GM06990 (cell line): ENCODE measurements at places on chromosomes 12 and 14.

DNA sequence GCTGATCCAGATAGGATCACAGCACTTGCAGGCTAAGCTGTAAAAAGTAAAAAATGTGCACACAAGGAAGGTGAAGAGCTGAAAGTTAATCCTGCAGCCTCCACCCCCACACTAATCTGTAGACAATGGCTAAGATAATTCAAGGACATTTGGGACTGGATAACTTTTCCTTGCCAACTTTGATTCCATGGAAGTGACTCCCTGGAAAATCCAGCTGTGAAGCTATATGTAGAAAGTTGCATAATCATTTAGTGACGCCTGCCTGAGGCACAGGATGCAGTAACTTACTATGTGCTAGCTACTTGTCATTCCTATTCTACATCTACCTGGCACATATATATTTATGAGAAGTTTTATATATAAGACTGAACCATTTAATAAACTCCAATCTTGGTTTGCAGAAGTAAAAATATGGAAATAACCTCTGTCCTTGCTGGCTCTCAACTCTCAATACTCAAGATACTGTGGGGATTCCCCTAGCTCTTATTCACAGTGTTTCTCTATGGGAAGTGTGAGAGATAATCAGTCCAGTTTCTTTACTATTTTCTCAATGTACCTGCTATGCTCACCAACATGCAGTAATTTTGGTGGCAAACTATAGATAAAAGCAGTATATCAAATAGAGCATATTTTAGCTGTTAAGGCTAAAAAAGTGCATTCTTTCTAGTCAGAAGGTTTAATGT is 14.8 kb downstream of the LDHB start:
- no peak for DNase-seq

DNA sequence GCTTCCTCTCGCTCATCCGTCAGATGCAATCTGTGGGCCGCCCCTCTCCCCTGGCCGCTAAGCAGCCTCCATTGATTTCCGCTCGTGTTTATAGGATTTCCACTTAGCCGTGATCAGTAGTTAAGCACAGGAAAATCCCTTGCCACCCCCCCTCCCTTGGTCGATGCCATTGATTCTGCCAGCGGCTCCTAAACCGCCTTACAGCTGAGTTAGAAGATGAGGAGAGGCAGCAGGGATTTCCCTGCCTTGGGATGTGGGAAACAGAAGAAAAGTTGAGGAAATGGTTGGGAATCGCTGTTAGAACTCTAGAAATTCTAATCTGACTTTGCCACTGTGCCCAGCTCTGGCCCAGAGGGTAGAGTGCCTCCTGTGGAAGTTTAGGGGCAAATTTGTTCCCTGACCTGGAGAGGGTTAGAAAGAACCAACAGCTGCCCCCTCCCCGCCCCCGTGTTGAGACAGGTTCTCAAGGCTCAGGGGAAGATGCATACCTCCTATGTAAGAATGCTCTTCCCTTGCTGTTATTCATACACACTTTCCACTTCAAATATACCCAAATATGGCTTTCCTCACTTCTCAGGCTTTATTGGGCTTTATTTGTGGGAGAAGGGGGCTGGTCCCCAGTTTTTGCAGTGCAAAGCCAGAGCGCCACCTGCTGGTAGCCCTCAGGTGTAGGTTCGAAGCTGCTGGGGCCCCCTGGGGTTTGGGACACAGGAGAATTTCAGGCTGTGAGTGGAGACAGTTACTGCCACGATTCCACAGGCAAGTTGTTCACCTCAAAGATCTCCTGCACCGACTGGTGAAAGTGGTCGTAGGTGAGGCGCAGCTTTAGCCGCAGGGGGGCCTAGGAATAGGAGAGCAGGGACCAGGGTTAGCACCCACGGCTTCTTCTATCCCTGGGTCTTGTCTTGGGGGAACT is 3.2 kb downstream of the THTPA start:
- no peak for DNase-seq

DNA sequence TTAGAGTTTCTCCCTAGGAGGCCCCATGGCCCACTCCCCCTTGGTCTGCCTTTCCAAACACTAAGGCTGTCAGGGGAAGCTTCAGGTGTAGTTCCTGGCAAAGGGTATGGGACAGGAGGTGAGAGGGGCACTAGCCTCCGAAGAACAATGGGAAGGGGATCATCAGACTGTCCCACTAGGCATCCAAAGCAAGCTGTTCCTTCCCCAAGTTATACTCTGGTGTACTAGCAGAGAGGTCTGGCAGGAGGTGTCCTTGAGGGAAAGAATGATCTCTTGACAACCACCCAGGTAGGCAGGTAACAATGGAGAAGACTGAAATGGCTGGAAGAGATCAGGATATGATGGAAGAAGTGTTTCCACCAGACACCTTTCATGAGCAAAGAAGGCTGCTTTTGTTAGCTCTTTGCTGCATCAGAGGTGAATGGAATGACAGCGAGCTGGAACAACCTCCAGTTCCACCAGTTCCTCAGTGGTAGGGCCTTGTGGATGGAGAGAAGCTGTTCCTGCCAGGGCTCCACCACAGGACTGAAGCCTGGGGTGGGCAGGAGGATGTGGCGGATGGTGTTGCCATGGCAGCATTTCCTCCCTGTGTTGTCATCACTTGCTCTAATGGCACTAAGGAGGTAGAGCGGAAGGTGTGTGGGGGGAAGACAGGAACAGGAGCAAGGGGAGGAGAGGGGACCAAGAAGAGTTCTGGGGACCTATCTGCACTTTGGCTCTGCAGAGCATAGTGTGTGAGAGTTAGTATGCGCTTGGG is 2.3 kb upstream of the AGAP2 start:
- DNase-seq, result peak; percentile 72

- DNase-seq, result no peak
Observed at GRCh38 chr14:70782361-70782760, 27.0 kb downstream of the MAP3K9 start.

- no peak for DNase-seq
Observed at GRCh38 chr12:45887544-45887943, 102.8 kb downstream of the SCAF11 start.

GRCh38 chr12:116066381-116067230 is 210.9 kb downstream of the MED13L start:
- no peak for DNase-seq

DNA sequence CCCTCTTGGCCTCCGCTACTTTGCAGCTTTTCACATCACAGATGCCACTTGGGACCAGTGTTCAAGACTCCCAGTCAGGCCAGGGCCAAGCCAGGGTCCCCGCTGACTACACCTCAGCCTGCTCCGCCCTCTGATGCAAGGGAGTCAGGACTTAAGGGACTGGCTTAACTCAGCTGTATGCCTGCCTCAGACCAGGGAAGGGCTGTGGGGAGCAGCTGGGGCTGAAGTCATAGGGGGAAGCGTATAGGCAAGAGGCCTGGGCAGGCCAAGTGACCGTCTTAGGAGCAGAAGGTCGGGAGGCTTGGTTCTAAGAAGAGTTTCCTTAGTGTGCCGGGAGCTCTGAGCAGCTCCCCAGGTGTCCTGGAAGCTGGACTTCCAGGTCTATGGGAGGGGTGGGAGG is 21.9 kb downstream of the KDM2B start:
- DNase-seq, result no peak

DNA sequence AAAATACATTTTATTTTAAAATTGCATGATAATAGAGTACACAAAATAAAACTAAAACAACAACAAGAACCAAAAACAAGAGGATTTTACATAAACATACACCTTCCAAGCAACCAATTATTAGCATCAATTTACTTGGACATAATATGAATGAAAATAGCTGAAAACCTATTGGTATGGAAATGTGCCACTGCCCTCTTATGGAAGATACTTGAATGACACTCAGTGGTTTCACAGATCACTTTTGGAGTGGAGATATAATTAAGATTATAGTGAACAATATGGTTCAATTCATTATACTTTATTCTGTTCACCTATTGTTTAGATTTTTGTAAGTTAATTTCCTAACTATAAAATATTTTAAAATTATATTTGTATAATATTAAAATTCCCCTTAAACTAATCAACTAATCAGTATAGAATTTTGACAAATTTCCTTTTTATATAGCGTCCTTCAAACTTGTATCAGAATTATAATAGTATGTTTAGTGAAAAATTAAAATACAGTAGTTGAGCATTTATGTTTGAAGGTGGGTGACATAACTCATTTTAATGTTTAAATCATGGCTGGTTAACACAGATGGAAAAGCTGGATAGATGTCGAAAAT is 70.1 kb downstream of the SLC6A15 start:
- no peak for DNase-seq

GRCh38 chr14:47606566-47606965 is 68.8 kb downstream of the MDGA2 start:
- no peak for DNase-seq

DNA sequence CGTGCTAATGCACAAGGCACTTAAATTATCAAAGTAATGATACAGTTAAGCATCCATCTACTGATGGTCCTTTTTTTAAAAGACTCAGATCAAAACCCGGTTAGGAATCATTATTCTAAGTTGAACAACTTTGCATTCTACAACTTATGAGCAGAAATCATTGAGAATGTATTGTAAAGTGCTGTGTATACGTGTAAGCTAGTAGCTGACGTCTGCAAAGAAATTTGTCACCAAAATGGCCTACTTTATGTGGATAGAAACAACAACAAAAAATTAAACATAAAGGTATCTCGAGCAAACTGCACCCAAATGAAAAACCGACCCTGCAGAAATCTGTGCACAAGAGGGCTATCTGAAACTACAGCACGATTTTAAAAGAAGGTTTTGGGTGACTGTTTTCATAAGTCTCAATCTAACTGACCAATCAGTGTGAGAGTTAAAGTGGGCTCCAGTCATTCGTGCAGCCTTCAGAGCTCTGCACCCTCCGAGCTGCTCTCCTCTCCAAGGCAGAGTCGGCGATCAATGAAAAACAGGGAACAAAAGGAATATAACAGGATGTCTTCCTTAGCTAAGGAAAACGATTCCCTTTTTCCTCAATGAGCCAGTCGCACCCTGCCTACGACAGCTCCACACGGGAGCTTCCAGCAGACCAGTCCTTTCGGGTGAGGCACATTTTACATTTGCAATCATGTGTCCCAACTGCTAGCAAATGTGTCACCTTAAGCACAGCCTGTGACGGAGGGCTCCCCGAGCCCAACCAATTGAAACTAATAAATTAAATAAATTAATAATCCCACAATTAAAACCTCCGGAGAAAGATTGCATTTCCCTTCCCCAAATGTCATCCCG is 200.7 kb upstream of the FOXN3 start:
- DNase-seq, result peak; percentile 54
